ENCODE measurements at places on chromosomes 5 and 9.

DNA sequence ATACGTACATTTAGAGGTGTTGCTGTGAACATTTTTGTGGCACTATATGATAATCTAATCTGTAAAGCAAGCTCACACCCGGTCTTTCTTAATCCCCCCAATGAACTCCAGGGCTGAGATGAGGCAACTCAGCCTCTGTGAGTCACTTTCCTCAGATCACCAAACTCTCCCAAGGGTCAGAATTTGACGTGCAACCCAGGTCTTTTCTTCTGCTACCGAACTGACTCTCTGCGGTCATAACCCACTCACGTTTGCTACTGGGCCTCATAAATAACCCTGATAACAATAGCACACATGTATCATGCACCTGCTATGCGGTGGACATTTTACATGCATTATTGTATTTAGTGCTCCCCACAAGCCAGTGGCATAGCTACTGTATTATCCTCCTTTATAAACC lies 153.1 kb downstream of the DROSHA start:
- peak; percentile 56 for DNase-seq

DNA sequence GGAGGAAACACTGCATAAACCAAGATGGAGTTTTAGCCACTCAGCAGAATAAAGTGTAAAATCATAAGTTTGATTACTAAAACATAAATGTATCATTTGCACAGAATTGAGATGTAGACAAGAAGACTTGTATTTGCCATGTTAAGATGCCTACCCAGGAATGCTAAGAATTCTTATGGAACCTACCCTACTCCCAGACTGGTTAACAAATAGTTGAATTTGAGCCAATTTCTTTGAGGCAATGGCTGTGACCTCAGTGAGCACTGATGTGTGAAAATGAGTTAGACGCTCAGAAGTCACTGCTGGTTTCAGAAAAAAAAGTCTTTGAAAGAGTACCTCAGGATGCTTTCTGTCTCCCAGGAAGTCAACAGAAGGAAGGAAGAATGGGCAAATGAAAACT lies 95.6 kb downstream of the ESM1 start:
- peak; percentile 79 for DNase-seq

- no peak for DNase-seq
These were observed 13.2 kb downstream of the NR3C1 start for GRCh38 chr5:143390258-143390657.

DNA sequence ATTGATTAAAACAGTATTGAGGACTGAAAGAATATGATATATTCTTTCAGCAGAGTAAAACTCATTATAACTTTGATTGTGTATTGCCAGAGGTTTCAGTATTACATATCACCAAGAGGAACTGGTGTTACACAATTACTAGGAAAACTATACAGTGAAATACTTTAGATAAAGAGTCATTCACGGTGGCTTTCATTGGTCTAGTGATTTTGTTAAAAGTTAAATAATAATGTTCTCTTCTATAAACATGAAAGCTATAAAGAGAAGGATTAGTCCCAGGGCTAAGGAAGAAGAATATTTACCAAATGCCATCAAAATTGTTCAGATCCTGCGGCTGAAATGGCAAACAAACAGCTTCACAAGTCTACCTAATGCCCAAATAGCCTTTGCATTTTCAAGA lies 306.2 kb downstream of the SEMA5A start:
- peak; percentile 48 for DNase-seq

DNA sequence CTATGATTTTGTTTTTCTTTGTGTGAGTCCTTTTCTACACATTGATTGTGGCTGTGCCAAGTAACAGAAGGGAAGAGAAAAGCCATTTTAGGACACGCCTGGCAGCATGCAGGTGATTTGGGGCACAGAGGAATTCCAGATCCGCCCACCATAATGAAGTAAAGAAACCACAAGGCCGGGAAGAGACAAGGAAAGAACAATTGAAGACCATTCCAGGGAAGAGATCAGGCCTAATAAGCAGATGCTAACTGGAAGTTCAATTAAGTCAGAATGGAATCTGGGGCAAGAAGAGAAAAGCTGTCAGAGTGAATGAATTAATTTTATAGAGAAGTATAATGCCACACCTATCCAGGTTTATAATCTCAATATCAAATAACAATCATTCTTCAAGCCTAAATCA lies 110.2 kb upstream of the ISL1 start:
- DNase-seq: no peak

- peak; percentile 32 for DNase-seq
These were observed 109.3 kb upstream of the CPEB4 start for GRCh38 chr5:173778784-173779304.

DNA sequence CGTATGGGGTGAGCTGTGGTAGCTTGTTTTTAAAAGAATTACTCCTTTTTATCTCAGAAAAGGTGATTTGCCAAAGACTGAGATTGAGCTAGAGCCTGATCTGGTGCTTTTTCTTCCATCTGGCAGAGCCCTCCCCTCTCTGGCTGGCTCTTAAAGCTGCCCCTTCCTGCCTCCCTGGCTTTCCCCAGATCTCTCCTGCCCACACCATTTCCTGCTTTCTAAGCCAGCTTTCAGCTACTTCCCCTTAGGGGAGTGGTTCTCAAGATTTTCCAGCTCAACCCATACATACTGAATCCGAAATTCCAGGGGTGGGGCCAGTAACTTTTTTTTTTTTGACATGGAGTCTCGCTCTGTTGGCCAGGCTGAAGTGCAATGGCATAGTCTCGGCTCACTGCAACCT lies 4.8 kb upstream of the ACOT12 start:
- no peak for DNase-seq

DNA sequence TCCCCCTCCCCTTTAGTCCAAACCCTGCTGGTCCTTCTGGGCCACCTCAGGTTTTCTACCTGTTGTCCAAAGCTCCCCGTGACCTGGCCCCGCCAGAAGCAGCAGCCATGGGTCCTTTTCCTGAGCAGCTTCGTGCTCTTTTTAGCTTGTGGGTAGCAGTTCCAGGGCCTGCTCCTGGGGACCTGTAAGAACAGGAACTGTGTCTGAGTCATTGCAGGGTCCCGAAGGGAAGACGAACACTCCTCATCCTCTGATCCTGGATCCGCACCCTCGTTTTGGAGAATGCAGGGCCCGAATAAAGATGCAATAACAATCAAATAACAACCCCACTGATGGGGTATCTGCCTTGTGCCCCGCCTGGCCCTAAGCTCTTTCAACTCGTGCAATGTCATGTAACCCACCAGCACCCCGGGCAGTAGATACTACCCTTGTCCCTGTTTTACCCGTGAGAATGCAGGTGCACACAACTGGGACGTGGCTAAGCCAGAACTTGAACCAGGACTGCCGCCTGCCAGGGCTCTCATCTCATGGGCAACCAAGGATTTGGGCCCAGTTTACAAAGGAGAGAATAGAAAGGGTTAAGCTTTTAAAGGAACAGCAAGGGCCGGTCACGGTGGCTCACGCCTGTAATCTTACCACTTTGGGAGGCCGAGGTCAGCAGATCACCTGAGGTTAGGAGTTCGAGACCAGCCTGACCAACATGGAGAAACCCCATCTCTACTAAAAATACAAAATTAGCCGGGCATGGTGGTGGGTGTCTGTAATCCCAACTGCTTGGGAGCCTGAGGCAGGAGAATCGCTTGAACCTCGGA lies 33.2 kb downstream of the NEK6 start:
- DNase-seq: no peak

DNA sequence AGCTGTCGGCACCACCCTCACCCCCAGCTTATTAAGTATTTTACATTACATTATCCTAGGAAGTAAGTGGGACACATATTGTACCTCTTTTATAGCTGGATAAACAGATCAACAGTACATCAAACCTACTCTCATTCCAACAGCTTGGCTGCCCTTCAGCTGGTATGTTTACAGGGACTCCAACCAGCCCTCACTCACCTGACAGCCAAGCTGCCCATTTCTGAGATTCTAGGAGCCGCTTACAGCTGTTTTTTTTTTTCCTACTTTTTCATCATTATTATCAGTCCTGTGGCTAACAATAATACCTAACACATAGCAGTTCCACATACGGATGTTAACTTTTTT lies 13.4 kb upstream of the CREBRF start:
- DNase-seq: no peak

DNA sequence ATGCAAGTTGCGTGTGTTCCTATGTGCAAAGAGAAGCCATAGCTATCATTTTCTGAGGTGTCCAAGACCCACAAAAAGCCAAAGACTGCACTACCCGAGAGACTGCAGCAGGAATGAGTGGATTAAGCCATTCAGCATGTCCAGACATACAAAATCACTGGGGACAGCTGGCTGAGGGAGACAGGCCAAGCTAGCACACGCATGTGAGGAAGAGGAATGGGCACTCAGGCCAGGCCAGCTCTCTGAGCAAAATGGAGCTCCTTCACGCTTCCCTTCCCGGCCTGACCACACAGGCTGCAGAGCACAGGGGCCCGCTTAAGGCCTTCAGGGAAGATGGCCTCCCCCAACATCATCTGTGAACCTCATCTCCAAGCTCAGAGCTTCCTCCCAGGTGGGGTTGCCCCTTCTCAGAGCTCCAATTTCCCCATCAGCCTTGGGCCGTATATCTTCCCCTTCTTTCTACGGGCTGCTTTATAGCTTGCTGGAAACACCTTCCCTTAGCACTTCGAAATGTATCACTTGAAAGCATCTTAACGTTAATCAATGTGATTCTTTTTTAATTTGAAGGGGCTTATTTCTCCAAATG lies 8.4 kb downstream of the DCANP1 start:
- no peak for DNase-seq

DNA sequence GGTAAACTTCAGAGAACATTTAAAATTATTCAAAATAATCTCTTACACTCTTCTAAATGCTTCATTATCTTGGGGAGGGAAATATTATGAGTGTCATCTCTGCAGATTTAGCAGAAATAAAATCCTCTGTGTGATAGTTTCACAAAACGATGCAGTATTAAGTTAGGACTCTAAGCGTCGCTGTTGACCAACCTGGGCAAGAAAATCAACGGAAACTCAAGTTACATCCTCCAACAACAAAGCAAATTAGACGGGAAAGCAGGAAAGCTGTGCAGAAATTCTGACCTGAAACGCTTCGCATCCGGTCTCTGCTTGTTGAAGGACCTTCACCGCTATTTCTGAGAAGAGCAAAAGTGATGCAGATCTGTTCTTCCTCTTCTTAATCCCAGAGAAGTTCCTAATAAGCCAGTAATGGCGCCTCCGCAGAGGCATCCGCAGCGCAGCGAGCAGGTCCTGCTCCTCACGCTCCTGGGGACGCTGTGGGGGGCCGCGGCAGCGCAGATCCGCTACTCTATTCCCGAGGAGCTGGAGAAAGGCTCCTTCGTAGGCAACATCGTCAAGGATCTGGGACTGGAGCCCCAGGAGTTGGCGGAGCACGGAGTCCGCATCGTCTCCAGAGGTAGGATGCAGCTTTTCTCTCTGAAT lies at the start of gene PCDHGA6:
TSS of gene PCDHGA6 (plus strand) at position 219 of the 645 bp plus-strand sequence. CDS start at position 412, 193 bp downstream.
- DNase-seq: peak; percentile 66

DNA sequence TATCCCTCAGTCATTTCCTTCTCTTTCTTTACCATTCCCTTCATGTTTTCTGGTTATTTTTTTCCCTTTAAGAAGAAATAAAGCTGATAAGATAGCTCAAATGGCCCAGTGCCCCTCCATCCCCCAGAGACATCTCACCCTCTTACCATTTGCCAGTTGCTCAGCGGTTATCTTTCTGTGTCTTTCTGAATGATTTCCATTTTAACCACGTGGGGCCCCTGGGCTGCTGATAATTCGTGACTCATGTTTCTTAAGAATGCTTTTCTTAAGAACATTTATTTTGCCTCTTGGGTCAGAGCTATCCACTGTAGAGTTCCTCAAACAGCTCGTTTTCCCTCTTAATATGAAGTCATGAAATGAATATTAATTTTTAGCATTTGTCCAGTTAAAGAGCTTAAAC lies 147.8 kb downstream of the MAST4 start:
- DNase-seq: peak; percentile 88

GRCh38 chr9:37979844-37980243 lies 75.9 kb upstream of the SLC25A51 start:
- DNase-seq: no peak

DNA sequence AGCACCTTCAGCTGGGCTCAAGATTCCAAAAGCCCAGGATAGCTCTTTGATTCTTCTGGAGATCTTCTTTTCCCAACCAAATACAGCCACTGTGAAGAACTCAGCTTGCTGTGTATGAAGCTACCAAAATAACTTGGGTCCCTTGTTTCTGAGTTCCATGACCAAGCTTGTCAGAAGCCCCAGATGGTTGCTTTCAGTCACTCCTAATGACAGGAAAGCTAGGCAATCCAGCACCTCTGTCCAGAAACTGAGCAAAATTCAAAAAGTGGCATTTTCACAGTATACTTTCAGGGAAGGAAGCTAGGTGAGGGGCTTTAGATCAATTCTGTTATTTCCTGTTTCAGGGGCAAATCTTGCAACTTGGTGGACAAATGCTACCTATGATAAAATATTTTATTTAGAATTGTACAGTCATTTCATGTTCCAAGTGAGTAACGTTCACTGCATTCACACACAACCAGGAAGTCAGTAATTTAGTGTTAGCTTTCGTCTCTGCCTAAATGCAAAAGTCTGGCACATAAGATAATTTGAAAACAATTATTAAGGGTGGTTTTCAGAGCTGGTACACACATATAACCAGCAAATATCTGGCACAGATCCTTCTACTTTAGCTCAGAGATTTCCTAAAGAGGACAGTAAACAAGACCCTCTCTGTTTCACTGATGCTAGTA lies 330.1 kb downstream of the GLIS3 start:
- DNase-seq: no peak

- DNase-seq: no peak
These were observed 525.2 kb upstream of the TRPC7 start for GRCh38 chr5:136890431-136891148.

- peak; percentile 94 for DNase-seq
These were observed 143.6 kb downstream of the BNC2 start for GRCh38 chr9:16726718-16727451.

GRCh38 chr5:81162501-81162900 lies 70.6 kb upstream of the CKMT2 start:
- no peak for DNase-seq

GRCh38 chr5:1050423-1051365 lies 42.1 kb downstream of the NKD2 start:
- no peak for DNase-seq

DNA sequence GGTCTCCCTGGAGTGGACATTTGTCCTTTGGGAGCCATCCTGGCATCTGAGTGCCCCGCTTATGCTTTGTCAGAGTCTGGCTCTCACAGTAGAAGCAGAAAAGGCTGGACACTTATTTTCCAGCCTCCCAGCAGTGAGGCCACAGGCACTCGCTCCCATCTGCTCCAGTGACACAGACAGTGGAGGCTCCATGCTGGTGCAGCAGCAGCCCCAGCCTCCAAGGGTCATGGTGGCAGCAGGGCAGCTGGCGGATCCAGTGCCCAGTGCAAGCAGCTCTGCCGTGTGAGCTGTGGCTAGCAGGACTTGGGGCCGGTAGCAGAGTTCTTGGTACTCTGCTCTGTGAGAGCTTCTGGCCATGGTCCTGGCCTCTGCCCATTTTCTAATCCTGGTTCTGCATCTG lies 157.3 kb upstream of the ALDH1B1 start:
- no peak for DNase-seq

GRCh38 chr5:95794070-95794516 lies 28.4 kb downstream of the GLRX start:
- DNase-seq: peak; percentile 79

DNA sequence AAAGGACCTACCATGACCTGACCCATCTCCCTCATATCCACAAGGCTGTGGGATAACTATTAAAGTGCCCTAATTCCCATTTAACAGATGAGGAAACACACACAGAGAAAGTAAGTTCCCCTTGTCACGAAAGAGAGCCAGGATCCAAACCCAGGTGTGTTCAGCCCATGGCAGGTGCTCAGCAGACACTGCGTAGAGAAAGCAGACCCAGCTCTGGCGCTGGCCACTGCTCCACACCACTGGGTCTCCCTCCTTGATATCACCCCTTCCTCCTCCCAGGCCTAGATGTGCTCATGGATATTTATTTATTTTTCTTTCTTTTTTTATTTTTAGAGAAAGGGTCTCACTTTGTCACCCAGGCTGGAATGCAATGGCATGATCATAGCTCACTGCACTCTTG lies 24.0 kb upstream of the CORO2A start:
- no peak for DNase-seq
